ENCODE measurements at places on chromosomes 7 and 10.

DNA sequence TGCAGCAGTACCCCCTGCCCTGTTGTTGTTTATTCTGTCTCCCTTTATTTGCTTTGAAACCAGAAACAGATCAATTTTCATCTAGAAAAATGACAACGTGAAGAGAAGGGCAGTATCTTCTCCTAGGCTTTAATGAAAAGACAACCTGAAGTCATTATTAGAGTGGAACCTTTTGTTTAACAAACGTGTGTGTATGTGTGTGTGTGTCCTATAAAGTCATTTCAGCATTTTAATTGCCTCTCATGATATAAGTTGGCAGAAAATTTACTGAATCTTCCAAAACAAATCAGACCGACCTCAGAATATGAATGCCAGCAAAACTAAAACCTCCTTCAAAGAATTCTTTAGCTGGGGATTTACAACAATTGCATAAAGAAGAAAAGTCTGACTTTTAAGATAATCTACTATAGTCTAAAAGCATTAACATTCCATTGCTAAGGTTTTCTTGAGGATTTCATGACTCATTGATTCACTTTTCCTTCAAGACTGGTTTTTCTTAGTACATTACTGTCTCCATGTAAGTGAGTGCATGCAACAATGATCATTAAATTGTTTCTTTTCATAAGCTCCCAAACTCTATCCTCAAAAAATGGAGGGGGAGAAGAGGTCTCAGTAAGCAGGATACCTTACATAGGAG, 3.2 kb downstream of the GLI3 start:
- no peak for DNase-seq

GRCh38 chr7:79217468-79217867, 236.0 kb downstream of the MAGI2 start:
- no peak for DNase-seq

- no peak for DNase-seq
Observed at GRCh38 chr10:103648251-103648635, 154.7 kb downstream of the NEURL1 start.

DNA sequence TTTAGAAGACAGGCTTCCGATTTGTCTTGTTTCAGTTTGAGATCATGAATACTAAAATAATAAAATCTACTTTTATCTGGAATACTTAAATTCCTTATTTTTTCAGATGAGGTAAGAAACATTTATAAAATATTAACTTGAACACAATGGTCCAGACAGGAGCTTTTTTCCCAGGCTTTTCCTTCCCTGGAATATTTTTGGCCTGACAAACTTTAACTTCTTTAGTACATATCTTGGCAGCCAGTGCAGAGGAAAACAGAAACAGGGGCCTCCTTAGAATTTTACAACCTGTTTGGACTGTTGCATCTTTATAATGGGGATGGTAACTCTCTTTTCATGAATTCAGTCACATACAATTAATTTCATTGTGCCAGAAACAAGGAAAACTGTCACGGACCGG, 41.4 kb downstream of the NRP1 start:
- DNase-seq, result no peak

- DNase-seq, result peak; percentile 85
Observed at GRCh38 chr7:135678612-135679575, 16.6 kb downstream of the STMP1 start.

DNA sequence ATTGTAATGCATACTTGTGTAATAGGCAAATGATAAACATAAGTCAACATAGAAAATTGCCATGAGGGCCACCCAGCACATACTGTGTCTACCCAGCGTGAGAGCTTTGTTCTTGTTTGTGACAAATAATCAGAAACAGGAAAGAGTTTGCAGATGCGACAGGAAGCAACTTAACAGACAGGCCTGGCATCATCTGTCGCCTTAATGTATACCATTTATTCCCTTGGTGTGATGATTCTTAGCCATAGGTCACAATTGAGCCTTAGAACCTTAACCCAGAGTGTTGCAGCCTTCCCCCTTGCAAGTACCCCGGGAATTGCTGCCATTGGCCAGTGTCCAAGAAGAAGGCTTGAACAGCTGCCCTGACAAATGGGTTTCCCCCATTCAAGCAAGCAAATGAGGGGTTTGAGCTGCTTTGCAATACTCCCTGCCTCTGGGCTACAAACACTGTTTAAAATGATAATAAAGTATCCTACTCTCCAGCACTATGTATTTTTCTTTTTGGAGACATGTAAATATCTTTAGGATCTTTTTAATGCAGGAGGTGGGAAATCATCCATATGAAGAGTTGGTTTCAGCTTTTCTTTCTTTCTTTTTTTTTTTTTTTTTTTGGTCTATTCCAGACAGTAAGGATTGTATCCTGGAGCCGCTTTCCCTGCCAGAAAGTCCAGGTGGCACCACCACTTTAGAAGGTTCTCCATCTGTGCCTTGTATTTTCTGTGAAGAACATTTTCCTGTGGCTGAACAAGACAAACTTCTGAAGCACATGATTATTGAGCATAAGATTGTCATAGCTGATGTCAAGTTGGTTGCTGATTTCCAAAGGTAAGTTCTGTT, 80.0 kb downstream of the ZNF277 start:
- no peak for DNase-seq

DNA sequence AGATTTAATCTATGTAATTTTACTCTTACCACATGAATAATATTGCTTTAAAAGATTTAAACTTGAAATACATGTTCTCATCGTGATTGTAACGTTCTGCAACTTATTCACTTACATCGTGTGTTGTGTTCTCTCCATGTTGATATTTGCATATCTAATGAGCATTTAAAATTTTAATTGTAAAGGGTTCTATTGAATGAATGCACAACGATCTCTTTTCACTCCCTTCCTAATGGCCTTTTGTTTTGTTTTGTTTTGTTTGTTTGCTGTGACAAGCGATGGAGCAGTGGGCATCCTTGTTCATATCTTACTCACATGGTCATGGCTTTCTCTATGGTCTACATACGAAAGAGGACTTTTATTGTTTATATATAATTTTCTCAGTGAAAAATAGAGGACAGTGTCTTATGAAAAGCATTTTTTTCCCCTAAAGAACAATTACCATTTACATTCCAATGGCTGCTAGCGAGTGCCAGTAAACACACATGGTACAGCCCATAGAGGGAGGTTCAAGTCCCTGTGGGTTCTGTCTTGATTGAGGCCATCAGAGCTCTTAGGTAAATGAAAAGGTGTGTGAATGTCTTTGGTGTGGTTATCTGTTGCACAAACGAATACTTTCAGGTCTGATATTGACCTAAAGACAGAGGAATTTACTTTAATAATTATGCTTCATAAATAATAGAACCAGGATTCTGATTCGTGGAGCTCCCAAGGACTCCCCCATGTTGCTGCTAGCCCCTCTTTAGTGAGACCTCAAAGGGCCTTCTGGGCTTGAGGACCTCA, 32.4 kb downstream of the BTBD16 start:
- no peak for DNase-seq

DNA sequence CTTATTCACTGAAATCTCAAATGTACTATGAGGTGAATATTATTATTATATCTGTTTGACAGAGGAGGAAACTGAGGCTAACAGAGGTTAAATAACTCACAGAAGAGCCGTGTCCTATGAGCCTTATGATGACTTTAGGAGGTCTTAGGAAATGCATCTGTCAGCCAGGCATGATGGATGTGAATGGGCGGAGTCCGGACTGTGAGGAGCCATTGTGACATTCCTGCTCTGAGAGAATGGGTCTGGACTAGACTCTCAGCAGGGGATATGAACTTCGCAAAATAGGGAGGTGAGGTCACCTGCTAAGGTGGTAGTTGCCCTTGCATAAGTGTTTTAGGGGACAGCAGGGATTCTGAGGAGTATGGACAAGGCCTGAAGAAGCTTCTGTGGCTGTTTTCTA, 153.6 kb downstream of the TMEM178B start:
- DNase-seq, result no peak

DNA sequence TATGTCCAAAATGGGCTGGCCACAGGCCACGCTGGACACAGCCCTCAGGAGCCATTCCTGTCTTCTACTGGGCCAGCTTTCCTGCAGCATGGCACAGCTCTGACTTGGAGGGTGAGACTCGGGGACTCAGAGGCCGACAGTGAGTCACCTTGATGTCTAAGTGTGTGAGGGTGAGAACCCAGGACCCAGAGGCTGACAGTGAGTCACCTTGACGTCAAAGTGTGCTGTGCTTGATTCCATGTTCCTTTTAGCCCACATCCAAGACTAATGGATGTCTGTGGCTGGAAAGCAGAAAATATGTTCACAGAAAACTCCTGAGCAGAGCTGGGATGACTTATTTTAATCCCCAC, 6.0 kb upstream of the FAM170B start:
- no peak for DNase-seq

GRCh38 chr7:10120936-10121335, 852.7 kb upstream of the PHF14 start:
- no peak for DNase-seq

GRCh38 chr10:132167976-132168375, 18.8 kb upstream of the DPYSL4 start:
- no peak for DNase-seq

GRCh38 chr10:97499561-97500296, 1.0 kb downstream of the UBTD1 start:
- peak; percentile 87 for DNase-seq

DNA sequence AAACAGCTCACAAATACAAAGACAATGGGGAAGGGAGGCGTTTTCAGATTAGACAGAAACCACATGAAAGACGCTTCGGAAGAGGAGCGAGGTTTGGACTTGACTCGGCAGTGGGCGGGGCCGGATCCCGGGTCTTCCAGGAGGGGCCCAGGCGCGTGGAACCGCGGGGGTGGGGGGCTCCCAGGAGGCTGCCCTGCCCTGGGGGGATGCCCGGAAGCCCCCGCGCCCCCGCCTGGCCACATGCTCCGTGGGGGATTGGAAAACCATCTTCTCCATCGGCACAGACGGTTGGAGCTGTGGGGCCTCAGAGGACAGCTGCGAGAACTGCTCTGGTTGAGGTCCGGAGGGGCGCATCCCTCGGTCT, 186.0 kb upstream of the SHH start:
- no peak for DNase-seq

- no peak for DNase-seq
Observed at GRCh38 chr10:133072196-133072595, 15.5 kb upstream of the ADGRA1 start.

DNA sequence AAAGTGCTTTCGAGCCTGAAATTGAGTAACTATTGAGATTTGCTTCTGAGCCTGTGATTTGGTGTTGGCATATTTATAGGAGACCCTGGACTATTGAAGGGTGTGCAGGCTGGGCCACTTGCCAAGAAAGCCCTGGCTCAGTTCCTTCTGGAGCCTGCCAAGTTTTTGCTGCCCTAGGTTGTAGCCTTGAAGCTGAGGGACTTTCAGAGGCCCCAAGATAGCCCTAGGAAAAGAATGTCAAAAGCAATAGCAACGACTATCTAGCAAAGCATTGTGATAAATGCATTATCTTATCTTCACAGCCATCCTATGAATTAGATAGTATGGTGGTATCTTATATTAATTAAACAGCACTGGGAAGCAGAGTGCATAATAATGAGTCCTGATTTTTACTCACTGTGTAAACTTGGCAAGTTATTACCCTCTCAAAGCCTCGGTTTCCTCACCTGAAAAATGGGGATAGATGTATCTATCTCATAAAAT, 473.7 kb upstream of the PODXL start:
- DNase-seq, result no peak

- DNase-seq, result no peak
Observed at GRCh38 chr10:1754506-1755153, 17.3 kb upstream of the ADARB2 start.

DNA sequence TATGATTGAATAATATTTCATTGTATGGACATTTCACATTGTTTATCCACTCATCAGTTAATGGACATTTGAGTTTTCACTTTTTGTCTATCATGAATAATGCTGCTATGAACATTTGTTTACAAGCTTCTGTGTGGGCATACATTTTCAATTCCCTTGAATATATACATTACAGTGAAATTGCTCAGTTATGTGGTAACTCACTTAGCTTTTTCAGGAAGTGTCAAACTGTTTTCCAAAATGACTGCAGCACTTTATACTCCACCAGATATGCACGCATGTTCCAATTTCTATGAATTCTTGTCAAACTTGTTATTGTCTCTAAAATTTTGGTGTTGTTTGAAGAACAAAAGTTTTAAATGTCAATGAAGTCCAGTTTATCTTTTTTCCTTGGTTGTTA, 401.2 kb downstream of the THSD7A start:
- no peak for DNase-seq

DNA sequence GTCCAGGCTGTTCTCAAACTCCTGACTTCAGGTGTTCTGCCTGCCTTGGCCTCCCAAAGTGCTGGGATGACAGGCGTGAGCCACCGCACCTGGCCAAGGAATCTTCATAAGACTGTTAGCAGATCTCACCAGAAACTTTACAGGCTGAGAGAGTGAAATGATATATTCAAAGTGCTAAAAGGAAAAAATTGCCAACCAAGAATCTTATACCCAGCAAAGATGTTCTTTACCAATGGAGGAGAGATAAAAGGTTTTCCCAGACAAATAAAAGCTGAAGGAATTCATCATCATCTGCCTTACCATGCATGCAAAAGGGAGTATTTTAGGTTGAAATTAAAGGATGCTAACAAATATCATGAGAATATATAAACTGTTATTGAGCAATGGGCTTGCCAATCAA, 23.6 kb downstream of the GIMAP7 start:
- DNase-seq, result no peak

DNA sequence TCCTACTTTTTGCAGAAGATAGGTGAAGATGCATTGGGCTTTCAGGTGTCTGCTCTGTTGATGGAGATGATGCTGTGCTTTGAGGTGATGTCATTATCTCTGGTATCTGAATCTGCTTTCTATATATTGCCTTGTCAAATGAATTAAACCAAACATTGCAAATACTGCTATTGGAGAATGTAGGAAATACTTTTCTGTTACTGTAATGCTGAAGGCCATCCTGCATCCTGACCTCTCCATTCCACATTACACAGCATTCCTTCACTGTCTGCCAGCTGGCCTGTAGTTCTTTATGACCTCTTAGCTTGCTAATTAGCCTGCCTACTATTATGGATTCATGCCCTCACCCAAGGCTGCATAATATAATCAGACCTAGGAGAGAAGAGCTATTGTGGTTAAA, 73.2 kb downstream of the VCL start:
- DNase-seq, result no peak

DNA sequence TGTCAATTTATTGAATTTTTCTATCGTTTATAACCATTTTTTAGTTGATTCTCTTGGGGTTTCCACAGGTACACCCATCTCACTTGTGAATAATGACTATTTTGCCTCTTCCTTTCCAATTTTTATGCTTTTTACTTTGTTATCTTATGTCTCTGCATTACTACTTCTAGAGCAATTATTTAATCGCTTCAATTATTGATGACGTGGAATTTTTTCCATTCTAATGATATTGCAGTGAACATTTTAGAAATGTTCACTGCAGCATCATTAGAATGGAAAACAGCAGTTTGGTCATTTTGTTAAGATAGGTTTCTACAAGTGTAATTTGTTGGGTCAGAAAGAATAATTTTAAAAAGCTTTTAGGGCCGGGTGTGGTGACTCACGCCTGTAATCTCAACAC, 27.1 kb downstream of the FZD1 start:
- no peak for DNase-seq

GRCh38 chr7:73521636-73522104, 423 bp downstream of the BAZ1B start:
- DNase-seq, result no peak

GRCh38 chr10:116833986-116834985, 15.0 kb upstream of the ENO4 start:
- DNase-seq, result no peak

GRCh38 chr10:117537904-117538524, 4.5 kb upstream of the EMX2 start:
- no peak for DNase-seq
